Hepatic stellate cell (primary cell): ENCODE measurements at places on chromosomes 16 and 17.

GRCh38 chr17:55735731-55736405 lies 13.2 kb upstream of the TMEM100 start:
- DNase-seq: peak; percentile 24

DNA sequence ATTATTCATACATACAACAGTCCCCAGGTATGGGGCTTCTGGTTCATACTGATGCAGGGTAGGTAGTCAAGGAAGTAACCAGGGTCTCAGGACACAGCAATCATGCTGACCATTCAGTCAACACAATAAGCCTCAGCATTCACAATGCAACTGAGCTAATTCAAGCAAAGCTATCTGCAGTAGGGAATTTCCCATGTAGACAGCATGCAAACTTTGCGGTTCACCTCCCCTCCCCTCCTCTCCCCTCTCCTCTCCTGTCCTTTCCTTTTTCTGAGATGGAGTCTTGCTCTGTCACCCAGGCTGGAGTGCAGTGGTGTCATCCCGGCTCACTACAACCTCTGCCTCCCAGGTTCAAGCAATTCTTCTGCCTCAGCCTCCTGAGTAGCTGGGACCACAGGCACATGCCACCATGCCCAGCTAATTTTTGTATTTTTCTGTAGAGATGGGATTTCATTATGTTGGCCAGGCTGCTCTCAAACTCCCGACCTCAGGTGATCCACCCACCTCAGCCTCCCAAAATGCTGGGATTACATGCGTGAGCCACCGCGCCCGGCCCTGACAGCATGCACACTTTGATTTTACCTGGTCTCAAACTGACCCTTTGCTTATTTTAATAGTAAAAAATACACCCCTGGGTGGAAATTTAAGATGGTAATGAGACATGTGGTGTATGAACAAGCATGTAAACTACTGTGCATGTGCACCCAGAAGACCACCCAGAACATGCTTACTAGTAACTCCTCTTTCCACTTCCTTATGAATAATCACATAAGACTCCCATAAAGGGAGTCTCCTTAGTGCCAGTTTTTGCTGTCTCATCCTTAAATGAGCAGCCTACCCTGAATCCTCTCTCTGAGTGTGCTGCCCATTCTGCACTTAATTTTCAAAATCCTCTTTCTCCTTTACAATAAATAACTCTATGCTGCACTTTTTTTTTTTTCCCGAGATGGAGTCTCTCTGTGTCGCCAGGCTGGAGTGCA lies 9.3 kb upstream of the RNF135 start:
- no peak for DNase-seq

GRCh38 chr17:20993863-20994778 lies 48.7 kb downstream of the USP22 start:
- no peak for DNase-seq

GRCh38 chr16:31880322-31880979 lies 6.8 kb downstream of the ZNF267 start:
- peak; percentile 59 for DNase-seq

- no peak for DNase-seq
Measured at GRCh38 chr16:85312642-85313525, 200.6 kb upstream of the CIBAR2 start.

GRCh38 chr17:59890720-59891119 lies 2.0 kb downstream of the TUBD1 start:
- DNase-seq: peak; percentile 37

DNA sequence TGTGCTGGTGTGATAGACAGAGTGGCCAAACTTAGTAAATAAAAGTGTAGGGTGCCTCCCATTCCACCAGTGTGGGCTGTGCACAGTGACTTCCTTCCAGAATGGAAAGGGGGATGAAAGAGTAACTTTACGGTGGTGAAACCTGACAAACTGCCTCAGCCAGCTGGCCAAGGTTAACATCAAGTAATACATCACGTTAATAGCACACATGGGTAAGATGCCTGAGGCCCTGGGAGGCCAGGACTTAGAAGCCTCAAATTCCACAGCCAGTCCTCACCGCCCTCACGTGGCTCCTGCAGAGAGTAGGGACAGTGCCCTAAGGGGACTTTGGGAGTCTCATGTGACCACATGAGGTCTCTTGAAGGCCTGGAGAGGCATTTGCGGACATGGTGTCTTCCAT lies 14.1 kb downstream of the RMI2 start:
- no peak for DNase-seq

- DNase-seq: no peak
Measured at GRCh38 chr17:40944531-40944930, 7.1 kb upstream of the KRT23 start.

- no peak for DNase-seq
Measured at GRCh38 chr16:5309946-5310611, 212.5 kb upstream of the EEF2KMT start.

DNA sequence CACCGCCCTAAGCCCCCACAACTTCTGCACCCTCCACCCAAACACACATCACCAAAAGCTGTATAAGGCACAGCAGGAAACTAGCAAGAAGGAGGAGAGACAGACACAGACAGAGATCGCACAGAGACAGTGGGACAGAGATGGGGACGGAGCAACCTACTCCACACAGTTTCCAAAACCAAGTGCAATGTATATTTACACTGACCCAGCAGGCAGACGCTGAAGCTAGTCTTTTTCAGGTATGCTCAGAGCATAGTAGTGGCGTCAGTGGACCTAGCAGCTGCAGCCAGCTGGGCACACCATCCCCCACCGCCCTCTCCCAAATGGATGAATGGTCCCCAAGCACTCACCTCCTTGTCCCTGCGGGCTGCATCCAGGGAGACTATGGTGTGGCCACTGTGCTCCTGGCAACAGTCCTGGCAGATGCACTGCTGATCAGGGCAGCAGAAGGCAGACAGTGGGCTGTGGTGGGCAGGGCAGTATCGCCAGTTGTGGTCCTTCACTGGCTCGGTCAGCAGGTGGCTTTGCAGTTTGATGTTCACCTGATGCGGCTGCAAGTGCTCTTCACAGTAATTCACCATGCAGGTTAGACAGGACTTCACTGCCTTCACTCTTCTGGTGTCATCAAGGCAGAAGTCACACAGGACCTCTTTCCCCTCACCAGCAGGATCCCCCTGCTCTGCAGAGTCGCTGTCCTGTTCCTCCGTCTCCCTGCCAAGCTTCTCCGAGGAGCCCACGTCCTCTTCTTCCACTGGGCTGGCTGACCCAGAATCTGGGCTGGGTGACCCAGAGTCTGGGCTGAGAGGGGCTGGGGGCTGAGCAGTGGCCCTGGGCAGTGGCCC lies 31.5 kb upstream of the FBXW10B start:
- DNase-seq: no peak

DNA sequence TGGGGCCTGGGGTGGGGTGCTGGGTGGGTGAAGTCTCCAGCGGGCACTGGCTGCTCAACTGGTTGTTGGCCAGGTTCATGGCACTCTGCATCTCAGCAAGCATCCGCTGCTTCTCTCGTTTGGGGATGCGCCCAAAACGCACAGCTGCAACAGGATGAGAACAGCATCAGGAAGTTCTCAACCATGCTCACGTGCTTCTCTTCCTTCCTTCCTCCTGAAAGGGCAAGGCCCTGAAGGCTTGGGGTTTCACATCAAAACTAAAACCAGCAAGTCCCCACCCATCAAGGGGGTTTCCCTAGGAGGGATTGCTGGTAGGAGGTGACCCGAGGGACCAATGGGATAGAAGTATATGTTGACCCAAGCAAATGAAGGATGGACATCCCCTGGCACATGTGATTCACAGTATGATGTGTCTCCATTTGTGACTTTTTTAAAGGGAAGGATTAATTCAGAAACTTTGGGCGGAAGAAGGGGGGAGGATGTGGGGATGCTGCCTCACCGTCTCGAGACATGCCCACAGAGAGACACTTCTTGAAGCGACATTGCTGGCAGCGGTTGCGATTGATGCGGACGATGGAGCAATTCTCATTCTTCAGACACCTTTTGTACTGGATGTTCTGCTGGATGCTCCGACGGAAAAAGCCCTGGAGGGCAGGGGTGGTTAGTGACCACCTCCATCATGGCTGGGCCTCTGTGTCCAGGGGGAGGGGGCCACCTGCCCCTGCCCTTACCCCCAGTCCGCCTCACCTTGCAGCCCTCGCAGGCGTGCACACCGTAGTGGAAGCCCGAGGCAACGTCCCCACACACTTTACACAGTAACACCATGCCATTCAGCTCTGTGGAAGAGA lies 4.2 kb downstream of the NR1D1 start:
- no peak for DNase-seq

DNA sequence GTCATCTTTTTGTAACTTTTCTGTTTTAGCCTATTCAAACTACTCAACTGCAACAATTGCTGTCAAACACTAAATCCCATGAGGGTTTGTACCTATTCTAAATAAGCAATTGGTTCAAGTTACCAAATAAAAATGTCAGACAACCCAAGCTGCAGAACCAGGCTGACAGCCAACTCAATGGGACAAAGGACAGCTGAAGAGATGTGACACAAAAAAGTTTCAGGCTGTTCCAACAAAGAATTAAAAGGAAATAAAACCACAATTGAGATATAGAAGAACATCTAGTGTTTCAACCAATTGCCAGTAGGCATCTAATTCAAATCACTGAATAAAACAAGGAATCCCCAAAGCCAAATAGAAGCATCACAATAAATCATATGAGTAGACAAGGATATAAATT lies 49.3 kb downstream of the GRB7 start:
- DNase-seq: no peak

GRCh38 chr16:57255686-57256415 lies 10.8 kb downstream of the ARL2BP start:
- DNase-seq: no peak

- DNase-seq: no peak
Measured at GRCh38 chr17:43524945-43525575, 21.1 kb downstream of the ETV4 start.

DNA sequence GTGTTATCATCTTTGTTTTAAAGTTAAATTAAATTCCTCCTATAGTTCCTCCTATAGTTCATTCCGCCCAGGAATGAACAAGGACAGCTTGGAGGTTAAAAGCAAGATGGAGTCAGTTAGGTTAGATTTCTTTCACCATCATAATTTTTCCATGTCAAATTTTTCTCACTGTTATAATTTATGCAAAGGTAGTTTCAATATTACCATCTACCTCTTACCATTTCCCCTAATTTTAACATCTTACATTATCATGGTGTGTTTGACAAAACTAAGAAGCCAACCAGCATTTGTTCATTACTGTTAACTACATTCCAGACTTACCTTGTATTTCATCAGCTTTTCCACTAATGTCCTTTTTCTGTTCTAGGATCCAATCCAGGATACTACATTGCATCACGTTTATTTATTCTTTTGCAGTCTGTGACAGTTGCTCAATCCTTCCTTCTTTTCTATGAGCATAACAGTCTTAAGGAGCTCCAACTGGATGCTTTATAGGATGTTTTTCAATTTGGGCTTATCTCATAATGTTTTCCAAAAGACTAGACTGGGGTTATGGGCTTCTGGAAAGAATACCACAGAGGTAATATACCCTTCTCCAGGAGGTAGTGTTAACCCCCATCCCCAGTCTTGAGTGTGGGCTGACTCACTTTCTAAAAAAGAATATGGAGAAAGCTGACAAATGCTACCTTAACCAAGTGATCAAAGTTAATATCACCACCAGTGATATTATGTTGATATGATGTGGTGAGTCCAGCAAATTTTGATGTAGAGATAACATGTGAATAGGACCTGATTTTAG lies 158.5 kb downstream of the PPM1E start:
- no peak for DNase-seq

- no peak for DNase-seq
Measured at GRCh38 chr16:48361012-48361411, 24.2 kb downstream of the SIAH1 start.

- DNase-seq: no peak
Measured at GRCh38 chr16:78225919-78226318, 126.5 kb downstream of the WWOX start.

DNA sequence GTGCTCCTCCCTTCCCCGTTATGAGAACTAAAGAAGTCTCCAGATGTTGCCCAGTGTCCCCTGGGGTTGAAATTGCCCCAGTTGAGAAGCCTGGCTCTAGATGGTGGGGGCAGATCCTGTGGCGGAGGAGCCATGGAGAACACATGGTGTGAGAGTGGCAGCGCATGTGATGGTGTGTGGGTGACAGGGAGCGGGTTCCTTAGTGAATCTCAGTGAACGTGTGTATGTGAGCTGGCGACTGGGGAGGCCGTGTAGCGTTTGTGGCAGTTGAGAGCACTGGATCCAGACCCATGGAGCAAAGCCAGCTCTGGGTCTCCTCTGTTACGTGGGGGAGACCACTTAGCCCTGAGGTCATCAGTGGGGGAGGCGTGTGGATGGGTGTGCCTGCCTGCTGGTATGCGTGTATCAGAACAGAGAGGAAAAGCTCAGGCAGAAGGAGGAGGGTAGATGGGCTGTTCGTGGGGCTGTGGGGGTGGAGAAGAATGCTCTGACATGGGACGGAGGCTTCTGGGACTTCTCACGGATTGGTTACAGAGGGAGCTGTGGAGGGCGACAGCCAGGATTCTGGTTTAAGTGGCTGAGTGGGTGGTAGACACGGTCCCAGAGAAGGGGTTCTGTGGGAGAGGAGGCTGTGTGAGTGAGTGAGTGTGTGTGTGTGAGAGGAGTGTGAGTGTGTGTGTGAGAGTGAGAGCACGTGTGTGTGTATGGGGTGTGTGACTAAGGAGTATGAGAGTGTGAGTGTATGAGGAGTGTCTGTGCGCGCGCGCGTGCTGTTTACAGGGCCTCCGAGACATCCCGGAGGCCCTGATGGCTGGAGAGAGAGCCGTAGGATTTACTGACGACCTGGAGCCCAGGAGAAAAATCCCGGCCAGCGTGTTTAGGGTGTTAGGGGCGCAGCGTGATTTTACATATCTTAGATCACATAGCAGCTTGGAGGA lies 193.8 kb downstream of the SNX29 start:
- no peak for DNase-seq

GRCh38 chr17:51010173-51010675 lies 110.4 kb downstream of the SPAG9 start:
- no peak for DNase-seq
